ENCODE measurements at places on chromosomes 1 and 21. TPM values are rescaled to one million over a fixed set of nuclear protein-coding genes. Genes with fewer than 3 reads are reported as not detected.

Gene SYTL1
- 113 TPM for total RNA-seq

GRCh38 chr1:2224170-2224584, 3.9 kb upstream of the SKI start:
- no peak for ATAC-seq

- no peak for ATAC-seq
These were observed 126.1 kb downstream of the TRABD2B start for GRCh38 chr1:47870946-47871676.

- ATAC-seq, result no peak
These were observed 240.2 kb downstream of the ST6GALNAC3 start for GRCh38 chr1:76314730-76315129.

Gene TNFRSF14
- total RNA-seq, result 12.0 TPM

Gene FNDC5
- total RNA-seq, result not detected

Data from esophagus mucosa (tissue), 1 donor.